ENCODE measurements at places on chromosomes 3 and 15.

DNA sequence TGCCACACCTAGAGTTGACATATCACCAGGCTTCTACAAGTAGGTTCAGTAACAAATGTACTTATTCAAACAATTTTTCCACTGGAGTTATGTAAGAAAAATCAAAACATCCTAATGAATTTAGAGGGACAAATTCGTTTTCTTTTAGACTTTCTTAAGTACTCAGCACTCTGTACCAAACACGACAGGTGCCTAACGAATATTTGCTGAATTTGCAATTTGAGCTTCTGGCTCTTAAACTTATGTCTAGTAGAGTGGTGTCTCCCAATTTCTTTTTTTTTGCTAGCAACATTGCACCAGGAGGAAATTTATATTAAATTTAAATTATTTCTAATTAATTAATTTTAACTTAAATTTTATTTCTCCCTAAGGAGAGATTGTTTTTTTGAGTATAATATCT, 397.0 kb downstream of the CNTN3 start:
- no peak for DNase-seq

DNA sequence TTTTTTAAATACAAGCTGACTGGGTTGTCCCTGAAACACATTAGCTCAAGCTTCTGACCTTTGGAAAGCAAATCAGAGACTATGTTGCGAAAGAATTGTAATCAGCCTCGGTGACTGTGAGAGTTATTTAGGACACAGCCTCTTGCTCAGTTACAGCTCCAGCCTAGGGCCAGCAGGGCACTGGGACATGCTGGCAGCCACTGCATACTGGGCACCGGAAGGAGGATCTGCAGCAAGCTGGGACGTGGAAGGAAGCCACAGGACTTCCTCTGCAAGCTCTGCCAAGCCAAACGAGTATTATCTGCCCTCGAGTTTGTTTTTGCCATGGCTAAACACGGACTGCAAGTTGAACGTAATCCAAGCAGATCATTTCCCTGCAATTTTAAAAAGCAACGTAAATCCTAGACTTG, 24.4 kb upstream of the COPG1 start:
- DNase-seq: no peak

- no peak for DNase-seq
Observed at GRCh38 chr3:102736975-102737304, 302.1 kb downstream of the ZPLD1 start.

DNA sequence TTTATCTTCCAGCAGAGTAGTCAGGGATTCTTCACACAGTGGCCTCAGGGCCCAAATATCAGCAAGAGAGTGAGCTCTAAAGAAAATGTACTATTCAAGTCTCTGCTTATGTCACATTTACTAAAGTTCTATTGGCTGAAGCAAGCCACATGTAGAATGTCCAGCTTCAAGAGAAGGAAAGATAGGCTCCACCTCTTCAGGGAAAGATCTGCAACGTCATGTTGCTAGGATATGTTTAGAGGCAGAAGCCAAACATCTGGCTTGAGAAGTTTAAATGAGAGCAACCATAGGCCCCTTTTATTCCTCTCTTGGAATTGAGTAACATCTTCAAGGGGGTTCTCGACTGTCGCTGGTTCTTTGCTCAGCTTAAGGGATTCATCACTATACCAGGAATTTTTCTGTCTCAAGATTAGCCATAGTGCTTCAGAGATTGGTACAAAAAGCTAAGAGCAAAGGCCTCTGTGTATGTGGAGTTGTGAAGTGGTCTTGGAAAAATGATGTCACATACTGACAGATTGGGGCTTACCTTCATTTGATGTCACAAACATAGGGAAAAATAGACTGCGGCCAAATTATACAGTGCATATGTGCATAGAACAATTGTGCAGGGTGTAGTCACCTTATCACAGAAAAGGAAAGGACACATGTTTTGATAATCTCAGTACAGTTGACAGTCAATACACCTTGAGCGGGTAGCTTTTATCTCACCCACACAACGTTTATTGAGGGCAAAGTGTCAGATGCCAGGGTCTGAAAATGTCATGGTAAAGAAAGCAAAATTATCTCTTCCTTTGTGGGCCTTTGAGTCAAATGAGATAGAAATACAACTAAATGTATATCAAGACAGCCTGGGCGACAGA, 11.3 kb upstream of the THRB start:
- no peak for DNase-seq

All from stimulated activated CD8-positive, alpha-beta memory T cell treated with anti-CD3 and anti-CD28 coated beads, Interleukin-7, amount 100 ng/mL, for 1 hour (primary cell).